ENCODE measurements at places on chromosomes 4 and X. TPM values are rescaled to one million over a fixed set of nuclear protein-coding genes. Genes with fewer than 3 reads are reported as not detected.

GRCh38 chrX:151384807-151385206 is 12.2 kb upstream of the VMA21 start:
- H3K27me3 ChIP-seq = peaks cover 4% of the 10 kb centered on the region
- H3K27ac ChIP-seq = no peak overlapping the region
- no peak overlapping the region for H3K4me3 ChIP-seq
- no peaks in the 10 kb centered on the region for H3K4me1 ChIP-seq

- H3K36me3 ChIP-seq = no peaks in the 10 kb centered on the region
- peaks cover 12% of the 10 kb centered on the region for H3K27me3 ChIP-seq
- peak; percentile 59 for DNase-seq
- no peak overlapping the region for H3K27ac ChIP-seq
- no peaks in the 10 kb centered on the region for H3K4me1 ChIP-seq
These were observed 45.5 kb downstream of the VGLL1 start for GRCh38 chrX:136577552-136577951.

EGF gene
- 30.9 TPM for total RNA-seq

UBA1 gene
- total RNA-seq = 66.5 TPM

AKAP4 gene
- total RNA-seq = not detected

All from pancreas (tissue), 10 donors.